Endothelial cell (in vitro differentiated cells): ENCODE measurements at places on chromosomes 3 and 15.

GRCh38 chr3:107966276-107966675 lies 124.6 kb downstream of the CD47 start:
- DNase-seq = no peak

DNA sequence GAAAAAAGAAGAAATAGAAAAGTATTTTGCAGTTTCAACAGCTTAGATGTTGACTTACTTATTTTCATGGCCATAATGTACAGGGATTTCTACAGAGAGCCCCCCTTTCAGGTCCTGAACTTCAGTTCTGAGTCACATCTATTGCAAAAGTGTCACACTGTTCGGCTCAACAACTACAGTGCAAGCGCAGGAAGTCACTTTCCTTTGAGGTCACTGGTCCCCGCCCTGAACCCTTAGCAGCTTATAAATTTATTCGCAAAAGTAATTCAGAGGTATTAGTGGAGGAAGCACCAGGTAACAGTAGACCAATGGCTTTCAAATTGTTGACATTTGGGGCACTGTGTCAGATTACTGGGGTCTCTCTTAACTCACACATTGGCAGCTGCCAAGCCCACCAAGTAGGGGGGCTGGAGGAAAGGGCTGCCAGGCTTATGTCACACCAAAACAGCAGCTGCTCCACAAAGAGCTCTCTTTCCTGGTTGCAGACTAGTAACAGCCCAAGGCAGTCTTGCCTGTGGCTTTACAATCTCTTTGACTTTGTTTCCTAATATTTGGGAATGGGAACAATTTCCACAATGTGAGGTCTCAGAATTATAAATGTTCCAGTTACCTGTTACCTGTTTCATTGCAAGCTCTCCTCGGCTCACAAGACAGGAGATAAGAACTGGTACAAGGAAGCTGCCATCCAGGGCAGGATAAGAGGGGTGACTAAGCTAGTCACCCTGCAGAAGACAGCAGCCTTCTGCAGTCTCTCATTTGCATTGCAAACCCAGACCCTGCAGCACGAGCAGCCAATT lies 130.2 kb upstream of the STRIT1 start:
- no peak for DNase-seq

DNA sequence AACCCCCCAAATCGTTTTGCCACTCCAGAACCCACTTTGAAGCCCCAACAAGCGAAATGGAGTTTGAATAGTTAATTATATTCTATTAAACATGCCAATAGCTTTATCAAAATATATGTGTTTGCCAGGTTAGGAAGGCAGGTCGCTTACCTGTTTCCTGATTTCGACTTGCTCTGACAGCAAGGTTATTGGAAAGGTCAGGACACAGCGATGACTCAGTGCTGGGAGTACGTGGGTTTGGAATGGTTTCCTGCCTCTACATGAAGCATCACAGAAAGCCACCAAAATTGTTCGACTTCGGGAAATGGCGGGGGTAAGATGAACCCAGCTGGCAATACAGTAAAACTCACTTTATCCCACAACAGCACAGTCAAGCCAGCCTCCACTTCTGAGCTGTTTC lies 135.6 kb upstream of the ABI3BP start:
- DNase-seq = no peak

GRCh38 chr15:66947471-66947870 lies 117.9 kb upstream of the SMAD3 start:
- DNase-seq = no peak

DNA sequence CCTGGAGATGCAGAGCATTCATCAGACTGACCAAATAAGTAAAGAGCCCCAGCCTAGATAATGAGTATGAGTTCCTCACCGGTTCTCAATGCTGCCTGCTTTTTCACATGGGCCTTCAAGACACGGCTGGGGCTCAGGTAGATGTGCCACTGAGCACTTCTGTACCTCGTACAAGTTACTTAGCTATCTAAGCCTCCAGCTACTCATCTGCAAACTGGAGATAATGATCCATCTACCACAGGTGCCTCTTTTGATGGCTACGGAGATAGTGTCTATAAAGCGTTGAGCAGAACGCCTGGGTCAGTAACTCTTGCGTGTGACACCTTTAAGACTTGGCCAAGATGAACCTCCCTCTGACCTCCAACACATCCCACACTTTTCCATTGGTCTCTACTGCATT lies 56.3 kb downstream of the CCR4 start:
- no peak for DNase-seq

DNA sequence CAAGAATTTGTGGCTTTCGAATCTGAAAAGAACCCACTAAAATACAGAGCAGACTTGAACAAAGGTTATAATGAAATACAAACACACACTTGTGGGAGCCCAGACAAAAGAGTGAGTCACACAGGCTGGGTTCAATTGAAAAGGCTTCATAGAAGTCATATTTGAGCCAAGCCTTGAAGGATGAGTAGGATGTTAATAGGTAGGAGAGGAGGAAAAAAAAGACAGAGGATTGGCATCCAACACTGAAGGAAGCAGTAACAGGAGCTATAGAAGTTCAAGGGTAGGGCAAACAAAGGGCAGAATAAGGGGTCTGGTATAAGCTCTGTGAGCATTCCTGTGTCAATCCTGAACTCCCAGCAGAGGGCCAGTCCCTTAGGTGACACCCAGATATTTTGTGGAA lies 325.4 kb downstream of the FOXP1 start:
- no peak for DNase-seq

GRCh38 chr15:72198356-72199204 lies 993 bp upstream of the GRAMD2A start:
- DNase-seq = no peak

DNA sequence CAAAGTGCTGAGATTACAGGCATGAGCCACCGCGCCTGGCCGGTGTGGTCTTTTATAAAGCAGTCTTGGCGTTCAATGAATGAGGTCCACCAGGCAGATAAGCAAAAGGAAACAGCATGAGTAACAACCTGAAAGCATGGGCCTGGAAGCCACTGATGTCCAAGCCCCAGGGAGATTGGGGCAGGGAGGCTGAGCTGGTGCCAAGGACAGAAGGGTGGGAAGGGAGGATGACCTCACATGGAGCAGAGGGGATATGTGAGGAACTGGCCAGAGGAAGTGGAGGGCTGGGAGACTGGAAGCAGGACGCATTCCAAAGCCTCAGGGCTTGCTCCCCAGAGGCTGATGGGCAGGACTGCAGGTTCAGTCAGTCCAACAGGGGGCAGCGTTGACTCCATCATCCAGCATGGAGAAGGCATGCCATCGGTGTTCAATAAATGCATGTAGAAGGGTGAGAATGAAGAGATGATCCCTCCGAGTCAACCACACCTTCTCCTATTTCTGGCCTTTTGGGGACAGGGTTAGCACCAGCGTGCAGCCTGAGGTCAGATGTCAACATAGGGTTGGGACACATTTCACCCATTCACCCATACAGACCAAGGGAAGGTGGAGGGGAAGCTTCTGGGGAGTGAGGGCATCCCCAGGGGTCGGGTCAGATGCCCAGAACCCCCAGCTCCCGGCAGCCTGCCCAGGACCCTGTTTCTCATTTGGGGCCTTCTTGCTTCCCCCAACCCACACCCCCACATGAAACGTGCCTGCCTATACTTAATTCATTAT lies 14.8 kb downstream of the MYL3 start:
- peak; percentile 51 for DNase-seq

DNA sequence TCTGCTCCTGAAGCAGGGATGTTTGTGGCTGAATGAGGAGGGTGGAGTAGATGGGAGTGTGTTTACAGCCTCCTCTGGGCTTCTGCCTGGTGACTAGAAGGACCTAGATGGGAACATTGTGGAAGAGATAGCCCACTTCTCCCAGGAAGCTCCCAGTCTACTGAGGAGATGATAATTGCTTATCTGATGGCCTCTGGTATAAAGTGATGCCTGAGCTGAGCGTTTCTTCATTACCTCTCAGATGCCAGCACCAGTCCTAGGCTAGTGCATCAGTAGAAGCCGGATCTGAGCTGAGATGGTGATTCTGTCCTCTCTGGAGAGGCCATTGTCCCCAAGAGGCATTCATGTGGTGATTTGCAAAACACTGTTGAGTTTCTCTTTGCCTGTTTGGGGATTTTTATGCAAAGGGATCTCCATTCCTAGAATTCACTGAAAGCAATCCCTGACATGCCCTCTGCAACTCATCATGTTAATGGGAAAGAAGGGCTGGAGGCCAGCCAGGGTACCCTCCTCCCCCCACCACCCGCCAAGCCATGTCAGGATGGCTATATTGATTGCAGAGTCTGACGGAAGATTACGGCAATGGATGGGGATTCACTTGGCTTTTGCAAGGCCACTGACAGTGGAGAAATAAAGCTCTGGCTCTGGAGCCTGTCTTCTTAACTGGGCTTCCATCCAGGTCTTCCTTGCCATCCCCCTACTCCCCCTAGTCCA lies 166.4 kb upstream of the ROPN1 start:
- DNase-seq = no peak

- DNase-seq = peak; percentile 24
These were observed 135.3 kb downstream of the FNDC3B start for GRCh38 chr3:172174513-172175253.

DNA sequence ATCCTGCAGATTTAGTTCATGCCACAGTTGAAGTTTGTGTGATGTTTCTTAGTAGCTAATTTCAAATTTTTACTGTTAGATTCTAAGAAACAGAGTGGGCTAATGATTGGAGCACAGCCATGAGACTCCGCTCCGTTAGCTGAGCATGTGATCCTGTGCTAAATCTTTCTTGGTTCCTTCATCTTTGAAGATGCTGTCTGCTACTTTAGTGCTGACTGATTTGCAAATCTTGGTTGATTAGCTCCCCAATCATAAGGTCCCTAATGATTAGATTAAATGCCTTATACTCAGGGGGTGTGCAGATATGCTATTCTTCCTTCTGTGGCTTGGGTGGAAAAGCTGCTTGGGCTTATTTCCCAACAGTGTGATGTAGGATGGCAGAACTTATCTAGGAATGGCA lies 129.5 kb upstream of the ZBED2 start:
- DNase-seq = no peak

DNA sequence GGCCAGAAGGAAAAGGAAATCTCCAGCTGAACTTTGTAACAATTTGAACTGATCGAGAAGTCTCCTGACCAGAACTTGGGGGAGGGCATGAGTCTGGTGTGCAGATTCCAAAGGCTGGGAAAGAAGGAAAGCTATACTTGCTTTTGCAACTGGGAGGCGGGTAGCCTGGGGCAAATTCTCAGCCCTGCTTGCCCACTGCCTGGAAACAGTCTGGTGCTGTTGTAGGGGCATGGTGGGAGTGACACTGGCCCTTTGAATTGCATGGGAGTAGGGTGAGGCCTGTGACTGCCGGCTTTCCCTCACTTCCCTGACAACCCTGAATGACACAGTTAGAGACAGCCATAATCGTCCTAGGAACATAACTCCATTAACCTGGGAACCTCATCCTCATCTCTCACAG lies 114.0 kb upstream of the POU1F1 start:
- DNase-seq = no peak

GRCh38 chr15:81292523-81293001 lies 31.4 kb downstream of the STARD5 start:
- no peak for DNase-seq

DNA sequence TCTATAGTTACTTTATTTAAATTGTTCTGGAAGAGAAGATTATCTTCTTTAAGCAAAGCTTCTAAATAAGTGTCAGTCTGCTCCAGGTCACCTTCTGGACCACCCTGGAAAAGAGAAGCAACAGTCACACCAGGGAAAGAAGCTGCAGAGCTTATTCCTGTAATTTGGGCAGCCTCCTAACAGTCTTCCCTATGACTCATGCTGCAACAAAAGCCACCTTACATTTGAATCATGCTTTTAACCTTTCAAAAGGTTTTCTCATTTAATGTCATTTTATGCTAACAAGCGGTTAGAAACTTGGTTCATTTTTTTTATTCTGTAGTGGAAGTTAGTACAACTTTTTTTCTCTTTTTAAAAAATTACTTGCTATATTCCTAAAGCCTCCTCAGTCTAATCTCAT lies 5.3 kb upstream of the GUCA1C start:
- DNase-seq = no peak

- no peak for DNase-seq
These were observed 42.2 kb downstream of the SYN2 start for GRCh38 chr3:12046406-12046805.

DNA sequence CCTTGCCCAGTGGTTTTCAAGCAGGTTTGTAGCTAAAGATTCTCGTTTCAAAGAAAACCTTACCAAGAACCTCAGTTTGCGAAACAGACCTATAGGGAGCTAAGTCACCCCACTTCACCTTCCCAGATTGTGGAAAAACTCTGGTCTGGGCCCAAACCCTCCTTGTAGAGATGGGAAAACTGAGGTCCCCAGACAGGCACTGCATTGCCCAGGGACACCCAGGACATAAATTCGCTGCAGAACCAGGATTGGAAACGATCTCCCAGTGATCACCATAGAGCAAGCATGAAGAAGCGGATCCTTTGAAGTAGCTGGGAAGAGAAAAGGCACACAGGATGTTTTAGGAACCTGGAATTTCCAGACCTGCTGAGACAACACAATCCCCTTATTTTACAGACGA lies 85.6 kb upstream of the PIAS1 start:
- DNase-seq = no peak

DNA sequence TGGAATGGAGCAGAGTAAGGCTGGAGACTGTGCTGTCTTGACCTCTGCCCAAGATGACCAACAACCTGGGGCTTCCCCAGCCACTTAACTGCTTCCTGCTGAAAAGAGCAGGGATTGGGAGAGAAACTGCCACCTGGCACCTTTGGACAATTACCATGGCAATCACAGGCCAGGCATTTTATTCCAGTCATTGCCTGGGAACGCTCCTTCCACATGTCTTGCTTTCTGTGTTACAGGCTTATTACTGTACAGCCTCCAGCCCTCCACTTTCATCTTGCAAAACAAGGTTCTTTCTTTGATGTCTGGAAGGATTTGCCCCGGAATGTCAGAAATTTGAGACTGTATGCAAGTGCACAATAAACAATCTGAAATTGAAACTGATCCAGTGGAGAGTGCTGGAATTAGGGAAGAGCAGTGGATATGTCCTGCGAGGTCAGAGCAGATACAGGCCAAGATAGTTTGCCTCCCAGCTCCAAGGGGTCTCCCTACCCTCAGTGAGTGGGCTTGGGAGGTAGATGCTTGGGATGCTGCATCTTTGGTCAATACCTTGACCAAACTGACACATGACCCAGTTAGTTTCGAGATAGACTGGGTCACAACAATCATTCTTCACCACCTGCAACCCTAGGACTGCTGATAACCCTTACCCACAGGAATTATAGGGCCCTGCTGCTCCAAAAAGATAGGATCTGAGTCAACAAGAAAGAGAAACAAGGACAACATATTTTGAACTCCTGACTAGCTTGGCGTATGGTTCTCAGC lies 2.7 kb downstream of the PPP1R14D start:
- DNase-seq = no peak

DNA sequence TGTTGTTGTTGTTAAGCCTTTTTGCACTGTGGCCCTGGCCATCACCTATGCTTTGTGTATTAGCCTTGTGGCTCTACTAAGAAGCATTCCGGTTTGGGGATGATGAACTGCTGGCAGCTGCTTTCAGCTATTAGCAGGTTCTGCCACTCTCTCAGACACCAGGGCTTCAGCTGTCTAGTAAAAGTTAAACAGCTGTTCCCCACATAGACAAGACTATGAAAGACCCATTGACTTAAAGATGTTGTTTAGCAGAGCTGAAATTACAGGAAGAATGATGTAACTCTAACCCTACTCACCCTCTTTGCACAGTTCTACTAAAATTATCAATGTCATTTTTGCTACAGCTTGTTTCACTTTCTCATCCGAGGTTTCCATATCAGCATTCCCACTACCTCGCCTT lies 131.2 kb upstream of the CGNL1 start:
- no peak for DNase-seq
